IPS-NIHi11 (cell line): ENCODE measurements at places on chromosomes 3 and 15.

DNA sequence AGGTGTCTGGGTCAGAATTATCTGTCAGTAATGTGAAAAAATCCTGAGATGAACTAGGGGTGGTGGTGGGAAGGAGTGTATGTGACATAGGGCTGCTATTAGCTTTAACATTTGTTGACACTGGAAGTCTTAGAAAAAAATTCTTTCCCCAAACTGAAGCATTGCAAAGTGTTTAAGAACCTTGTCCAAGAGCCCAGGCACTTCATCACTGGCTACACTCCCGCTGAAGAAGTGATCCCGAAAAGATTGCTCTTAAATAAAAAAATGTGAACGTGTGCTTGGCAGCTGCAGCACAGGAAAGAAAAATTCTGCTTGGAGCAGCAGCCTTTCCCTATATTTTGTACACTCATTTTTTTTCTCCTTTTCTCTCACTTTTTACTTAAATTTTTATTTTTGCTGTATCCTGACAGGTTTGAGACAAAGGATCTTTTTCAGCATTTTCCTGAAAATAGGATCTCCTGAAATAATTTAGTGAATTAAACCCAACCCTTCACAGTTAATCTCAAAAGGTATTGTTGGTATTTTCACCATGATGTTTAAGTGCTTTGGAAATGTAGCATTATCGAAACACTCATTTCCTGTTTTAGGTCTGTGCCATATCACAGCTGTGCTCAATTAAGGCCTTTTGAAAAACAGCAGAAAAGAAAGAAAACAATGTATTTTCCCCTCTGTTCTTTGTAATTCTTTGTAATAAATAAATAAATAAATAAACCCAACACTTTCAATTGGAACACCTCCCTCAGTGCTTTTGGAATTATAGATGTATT, 477.6 kb downstream of the ZNF385D start:
- DNase-seq = no peak

GRCh38 chr3:51798411-51798963, 19.4 kb upstream of the IQCF6 start:
- DNase-seq = peak; percentile 69

DNA sequence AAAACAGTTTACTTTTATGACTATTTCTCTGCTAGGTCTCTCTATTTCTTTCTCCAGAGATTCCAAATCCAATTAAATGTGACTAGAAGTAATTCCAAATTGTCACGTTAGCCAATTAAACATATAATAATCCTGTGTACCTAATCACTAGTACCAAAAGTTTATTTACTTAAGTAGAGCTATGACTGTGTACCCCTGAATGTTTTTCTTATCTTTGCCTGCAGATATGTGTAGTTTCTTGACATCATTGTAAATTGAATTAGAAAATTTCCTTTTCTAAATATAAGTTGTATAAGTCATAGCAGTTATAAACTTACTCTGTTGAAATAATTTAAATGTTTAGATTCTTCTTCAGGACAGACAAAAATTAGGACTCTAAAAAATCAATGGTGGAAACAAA, 163.3 kb downstream of the SPATA16 start:
- no peak for DNase-seq

GRCh38 chr15:100999369-100999768, 80.2 kb downstream of the LRRK1 start:
- DNase-seq = no peak

DNA sequence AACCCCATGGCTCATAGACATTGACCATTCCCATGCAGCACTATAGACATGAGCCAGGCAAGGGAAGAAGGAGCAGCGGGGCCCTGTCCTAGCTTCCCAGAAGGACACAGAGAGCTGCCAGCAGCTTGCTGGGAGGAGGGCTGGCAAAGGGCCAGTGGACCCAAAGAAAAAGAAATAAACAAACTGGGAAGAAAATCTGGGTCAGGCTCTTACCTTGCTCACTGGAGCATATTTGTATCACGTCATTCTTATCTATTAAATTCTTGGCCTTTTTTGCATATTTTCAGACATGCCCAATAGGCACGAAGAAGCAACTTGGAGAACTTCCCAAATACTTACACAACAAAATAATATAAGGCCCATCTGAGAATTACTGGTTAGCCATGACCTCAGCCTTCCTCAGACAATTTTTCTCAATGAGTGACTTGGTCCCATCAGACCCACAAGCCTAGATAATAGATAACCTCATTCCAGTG, 28.4 kb downstream of the RASGRP1 start:
- no peak for DNase-seq

- DNase-seq = no peak
These were observed 1.8 kb upstream of the LARP6 start for GRCh38 chr15:70855764-70856163.

- no peak for DNase-seq
These were observed 19.2 kb downstream of the CPA3 start for GRCh38 chr3:148884261-148884660.

DNA sequence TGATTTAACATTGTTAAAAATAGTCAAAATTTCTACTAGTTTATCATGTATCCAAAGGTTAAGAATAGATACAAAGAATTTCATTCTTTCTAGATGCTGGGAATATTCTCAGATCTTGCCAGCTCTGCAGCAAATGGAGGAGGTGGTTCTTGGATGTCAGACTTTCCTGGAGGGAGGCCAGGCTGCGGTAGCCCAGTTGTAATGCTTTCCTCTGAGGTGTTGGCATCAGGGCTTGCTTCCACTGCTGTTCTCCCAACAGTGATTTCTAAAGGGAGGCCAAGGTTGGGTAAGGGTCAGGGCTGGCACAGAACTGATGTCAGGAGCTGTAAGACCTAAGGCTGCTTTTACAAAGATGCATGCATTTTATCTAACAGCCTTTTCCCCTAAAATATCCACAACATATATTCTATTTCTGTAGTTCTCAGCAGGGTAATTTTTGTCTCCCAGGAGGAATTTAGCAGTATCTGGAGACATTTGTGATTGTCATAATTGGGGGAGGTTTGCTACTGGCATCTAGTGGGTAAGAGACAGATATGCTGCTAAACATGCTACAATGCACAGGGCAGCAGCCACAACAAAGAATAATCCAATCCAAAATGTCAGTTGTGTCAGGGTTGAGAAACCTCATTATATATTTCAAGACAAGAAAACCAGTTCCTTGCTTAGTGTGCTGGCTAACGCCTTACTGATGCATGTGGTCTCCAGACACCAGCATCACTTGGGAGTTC, 42.0 kb upstream of the SPTSSB start:
- no peak for DNase-seq

GRCh38 chr3:9448643-9449042, 51.2 kb downstream of the SETD5 start:
- no peak for DNase-seq

DNA sequence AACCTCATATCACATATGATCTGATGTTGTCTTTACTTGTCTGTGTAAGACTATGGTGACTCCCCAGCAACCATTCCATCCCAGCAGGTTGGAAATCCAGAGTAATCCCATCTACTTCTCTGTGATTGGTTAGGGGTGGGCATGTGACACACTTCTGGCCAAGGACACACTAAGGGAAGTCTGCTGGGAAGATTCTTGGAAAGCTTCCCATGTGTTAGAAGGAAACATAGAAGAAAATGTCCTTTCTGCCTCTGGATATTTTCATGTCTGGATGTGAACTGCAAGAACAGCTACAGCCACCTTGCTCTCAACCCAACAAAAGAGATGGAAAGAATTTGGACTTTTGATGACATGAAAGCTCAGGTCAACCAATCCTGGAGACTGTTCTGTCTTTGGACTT, 2.6 kb upstream of the UBE2Q2 start:
- DNase-seq = peak; percentile 41

DNA sequence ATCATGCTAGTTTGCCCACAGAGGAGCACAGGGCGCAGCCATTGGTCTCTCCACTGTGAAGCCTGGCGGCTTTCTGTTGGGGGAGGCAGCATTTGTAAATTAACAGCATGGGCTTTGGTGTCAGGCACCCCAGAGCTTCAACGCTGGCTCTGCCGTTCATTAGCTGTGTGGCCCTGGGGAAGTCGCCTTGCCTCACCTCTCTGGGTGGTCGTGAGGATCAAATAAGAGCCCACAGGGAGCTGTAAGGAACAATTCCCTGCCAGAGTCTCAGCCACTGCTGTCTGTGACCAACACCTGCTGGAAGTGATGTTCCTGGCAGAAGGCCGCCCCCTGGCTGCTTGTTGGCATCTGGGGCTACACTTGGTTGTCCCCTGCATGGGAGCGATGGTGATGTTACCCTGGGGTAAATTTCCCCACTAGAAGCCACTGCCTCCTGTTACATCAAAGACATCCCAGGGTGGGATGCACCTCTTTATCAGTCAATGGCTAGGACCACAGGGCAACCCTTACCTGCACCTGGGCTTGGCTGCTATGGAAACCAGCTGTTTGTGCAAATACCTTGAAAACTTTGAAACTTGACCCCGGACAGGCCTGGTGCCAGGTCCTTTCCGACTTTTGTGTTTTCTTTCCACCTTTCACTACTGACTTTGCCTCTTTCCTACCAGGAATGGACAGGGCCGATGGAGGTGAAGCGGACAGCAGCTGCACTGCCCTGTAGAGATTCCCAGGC, 36.9 kb downstream of the DNASE1L3 start:
- DNase-seq = peak; percentile 53

DNA sequence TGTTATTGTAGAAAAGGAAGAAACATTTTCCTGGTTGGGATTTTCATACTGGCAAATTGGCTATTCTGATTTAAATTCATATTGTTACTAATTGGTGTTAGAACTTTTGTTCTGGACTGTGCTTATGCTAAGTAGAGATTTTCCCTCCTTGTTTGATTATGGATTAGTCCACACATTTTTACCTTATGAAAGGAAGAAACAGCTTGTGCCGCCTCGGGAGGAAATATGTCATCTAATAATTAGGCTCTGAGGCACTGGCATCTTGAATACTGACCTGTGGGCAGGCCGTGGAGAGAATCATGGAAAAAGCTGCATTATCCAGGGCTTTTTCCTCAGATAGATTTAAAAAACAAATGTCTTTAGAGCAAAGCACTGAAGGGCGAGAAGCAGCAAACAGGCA, 344.3 kb upstream of the TBL1XR1 start:
- no peak for DNase-seq

DNA sequence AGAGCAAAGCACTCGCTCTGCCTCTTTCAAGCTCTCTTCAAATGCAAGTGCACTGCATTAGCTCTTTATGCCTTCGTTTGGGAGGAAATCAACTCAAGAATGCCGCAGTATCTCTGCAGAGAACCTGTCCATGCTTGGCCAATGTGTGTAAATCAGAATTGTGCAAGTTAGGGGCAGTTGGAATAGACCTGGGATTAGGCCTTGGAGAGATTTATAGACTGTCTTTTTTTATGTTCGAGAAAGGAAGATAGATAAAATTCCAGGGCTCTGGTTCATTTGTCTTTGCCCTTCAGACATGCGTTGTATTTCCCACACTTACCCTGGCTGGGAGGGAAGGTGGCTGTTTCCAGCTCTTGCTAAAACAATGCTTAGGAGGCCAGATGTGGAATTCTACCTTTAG, 163.7 kb downstream of the MOBP start:
- no peak for DNase-seq

- no peak for DNase-seq
These were observed 6.8 kb upstream of the ZNF280D start for GRCh38 chr15:56739964-56740640.

DNA sequence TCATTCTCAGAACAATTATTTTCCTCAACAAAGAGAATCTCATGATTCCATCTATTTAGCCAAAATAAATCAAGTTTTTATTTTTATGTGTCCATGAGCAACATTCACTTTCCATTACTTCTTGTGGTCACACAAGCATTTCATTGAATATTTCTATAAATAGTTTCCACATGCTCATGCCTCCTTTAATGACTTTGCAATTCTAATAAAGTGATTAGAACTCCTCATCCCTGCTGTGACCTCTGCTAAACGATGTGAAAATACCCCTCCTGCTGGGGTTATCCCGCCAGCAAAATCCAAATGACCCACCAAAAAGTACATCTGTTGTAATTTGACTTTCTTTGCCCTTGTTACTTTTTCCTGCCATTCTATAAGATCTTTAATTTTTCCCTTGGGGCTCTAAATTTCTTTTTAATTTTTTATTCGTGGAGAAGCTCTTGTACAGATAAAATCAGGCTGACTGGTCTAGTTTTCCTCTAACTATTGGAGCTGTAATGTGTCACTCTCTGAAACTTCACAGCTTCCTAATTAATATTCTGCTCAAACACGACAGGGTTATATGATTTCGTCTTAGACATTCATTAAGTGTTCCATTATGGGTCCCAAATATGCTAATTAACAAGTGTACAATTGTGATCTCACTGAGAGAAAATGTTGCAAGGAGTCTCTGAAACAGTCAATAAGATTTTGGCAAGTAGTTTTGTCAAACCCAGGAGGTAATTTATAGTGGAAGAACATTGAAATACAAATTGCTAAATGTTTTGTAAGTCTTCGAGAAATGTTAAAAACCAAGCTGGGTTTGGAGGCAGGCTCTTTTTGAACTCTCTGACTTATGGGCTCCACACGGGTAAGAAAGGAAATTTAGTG, 533.1 kb upstream of the NAALADL2 start:
- no peak for DNase-seq

GRCh38 chr3:67614195-67614594, 40.2 kb downstream of the SUCLG2 start:
- DNase-seq = peak; percentile 22

GRCh38 chr3:122513386-122514122, 1.2 kb downstream of the KPNA1 start:
- DNase-seq = no peak

- DNase-seq = no peak
These were observed 32.1 kb upstream of the THRB start for GRCh38 chr3:24526640-24527212.

DNA sequence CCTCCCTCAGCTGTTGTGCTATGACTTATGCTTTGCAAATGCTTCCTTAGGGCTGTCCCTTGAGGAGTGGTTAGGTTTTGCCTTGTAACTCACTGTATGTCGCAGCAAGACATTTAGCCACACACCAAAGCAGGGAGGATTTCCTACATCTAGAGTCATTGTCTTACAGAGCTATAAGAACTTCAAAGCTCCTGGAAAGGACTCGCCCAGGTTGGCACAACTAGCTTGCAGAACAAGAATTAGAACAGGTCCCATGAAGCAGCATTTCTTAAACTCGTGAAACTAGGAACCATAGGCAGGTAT, 19.4 kb upstream of the ACAP2 start:
- DNase-seq = no peak

- DNase-seq = no peak
These were observed 402.8 kb upstream of the RARB start for GRCh38 chr3:25025236-25025635.

DNA sequence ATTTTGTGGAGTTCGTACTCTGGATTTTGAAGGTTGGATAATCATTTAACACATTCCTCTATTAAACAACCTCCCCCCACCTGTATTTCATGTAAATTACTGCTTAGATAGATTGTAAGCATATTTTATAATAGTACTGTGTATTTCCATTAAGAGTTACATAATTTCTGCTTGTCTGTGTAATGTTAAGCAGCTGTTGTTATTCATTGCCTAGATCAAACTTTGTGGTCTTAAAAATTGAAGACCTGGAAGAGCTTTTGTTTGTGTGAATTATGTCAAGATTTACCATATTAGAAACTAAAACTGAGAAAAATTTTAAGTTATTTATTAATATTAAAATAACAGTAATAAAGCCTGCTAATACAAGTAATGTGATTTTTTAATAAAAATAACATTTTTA, 11.1 kb downstream of the SETD5 start:
- DNase-seq = no peak

- no peak for DNase-seq
These were observed 57.9 kb upstream of the RNU6-1 start for GRCh38 chr15:67897646-67898339.
